ENCODE measurements at places on chromosomes 7 and 10.

DNA sequence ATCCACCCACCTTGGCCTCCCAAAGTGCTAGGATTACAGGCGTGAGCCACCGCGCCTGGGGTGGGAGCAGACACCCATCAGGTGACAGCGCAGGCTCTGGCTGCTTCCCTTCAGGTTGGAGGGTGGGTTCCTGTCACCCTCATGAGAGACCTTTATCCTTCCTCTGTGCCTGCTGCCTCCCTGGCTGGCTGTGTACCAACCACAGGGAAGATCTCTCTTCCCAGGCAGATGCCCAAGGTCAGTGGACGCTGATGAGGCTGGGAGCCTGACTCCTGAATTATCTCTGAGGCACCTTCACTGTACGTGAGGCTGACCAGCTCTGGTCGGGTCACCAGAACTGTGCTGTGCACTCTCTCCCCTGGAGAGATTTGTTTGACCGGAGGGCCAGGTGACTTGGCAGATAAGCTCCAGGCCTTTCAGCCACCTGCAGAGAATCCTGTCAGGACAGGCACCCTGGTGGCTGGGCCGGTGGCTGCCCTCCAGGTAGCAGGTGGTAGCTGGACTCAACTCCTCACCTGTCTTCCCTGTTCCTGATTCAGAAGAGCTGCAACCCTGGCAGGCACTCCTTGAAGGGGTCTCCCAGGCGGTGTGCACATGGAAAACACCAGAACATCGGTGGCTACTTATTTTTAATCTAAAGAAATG, 251.9 kb downstream of the GLRX3 start:
- no peak for DNase-seq

GRCh38 chr10:78806681-78807221, 262.0 kb upstream of the ZMIZ1 start:
- no peak for DNase-seq

DNA sequence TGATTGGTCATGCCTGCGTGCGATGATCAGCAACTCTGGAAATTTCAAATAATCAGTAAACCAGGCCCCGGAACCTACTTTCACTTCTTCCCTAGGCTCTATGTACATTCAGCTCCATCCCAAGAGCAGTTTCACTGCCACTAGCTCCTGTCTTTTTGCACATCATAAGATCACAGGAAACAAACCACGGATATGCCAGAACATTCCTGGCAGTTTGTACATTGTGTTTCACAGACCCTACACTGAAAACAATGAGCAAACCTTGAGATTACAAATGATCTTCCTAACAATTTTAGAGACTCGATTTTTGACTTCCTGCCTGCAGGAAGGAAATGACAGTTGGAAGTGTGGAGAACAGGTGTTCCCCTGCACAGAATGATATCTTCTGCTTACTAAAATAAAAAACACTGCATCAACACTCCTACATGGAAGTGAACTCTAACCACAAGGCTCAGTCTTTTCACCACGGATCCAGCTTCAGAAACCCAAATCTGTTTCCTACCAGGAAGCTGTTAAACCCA, 7.6 kb upstream of the TMEM236 start:
- DNase-seq: no peak

GRCh38 chr10:132941640-132942051, 724 bp downstream of the CFAP46 start:
- no peak for DNase-seq

DNA sequence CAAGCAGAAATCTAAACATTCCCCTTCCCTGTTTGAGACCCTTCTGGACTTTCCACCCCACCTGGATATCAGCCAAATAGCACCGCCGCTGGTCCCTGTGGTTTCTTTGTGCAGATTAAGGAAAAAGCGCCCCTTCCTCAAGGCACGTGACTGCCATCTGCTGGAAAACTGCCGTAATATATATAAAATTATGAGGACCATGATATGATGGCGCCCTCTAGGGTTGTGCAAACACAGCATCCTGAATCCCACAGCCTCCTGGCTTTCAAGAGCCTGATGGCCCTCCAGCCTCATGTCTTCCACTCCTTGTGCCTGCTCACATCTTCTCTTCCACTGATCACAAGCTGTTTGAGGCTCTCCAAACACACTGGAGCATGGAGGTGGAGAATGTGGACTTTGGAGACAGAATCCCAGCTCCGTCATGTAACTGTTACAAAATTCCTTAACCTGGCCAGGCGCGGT, 121.3 kb downstream of the MYL10 start:
- no peak for DNase-seq

- DNase-seq: no peak
Measured at GRCh38 chr7:137975221-137975620, 26.7 kb downstream of the CREB3L2 start.

DNA sequence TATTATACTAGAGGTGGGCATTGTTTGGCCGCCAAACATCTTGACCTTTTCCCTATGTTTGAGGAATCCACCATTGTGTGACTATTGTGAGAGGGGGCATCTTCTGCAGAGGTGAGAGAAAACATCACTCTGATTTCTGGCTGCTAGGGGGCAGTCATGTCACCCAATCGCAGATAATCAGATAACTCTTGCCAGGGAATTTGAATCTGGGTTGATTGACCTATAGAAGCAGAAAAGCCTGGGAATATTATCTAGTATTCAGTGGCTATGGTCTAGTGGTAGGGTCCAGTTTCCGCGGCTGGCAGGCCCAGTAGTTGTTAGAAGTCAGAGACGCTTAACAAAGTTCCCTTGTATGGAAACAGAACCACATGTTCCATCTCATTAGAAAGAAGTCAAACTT, 808.5 kb downstream of the PHTF2 start:
- DNase-seq: no peak

- peak; percentile 1 for DNase-seq
Measured at GRCh38 chr10:114337510-114338462, 66.5 kb downstream of the AFAP1L2 start.

DNA sequence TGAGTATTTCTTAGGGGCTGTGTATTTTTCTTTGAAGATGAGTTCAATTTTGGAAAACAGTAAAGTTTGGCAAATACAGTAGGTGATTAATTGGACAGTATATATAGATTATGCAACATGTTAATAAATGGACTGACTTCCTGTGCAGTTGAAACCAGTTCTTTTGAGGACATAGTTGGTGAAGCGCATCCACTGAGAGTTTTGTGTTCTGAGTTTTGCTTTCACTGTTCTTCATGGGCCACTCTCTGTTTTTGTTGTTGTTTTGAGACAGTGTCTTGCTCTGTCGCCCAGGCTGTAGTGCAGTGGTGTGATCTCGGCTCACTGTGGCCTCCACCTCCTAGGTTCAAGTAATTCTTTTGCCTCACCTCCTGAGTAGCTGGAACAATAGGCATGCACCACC, 109.0 kb downstream of the SDHAF3 start:
- DNase-seq: no peak

DNA sequence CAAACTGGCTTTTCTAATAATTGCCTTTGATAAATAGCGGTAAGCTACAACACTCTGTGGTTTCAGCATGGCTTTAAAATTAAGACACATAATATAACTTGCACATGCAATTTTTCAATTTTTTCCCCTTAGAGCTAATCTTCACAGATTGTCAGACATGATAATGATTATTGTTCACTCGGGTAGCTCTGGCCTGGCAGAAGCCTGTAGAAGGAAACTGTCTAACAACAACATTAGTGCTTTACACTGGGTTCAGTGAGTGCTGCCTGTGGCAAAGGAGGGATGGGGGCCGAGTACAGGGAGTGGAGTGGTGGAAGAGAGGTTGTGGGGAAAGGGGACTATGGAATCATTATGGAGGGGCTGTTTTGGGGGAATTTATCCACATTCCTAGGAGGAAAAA, 67.2 kb upstream of the AUTS2 start:
- no peak for DNase-seq

GRCh38 chr7:43750016-43750887, 8.2 kb upstream of the BLVRA start:
- no peak for DNase-seq

DNA sequence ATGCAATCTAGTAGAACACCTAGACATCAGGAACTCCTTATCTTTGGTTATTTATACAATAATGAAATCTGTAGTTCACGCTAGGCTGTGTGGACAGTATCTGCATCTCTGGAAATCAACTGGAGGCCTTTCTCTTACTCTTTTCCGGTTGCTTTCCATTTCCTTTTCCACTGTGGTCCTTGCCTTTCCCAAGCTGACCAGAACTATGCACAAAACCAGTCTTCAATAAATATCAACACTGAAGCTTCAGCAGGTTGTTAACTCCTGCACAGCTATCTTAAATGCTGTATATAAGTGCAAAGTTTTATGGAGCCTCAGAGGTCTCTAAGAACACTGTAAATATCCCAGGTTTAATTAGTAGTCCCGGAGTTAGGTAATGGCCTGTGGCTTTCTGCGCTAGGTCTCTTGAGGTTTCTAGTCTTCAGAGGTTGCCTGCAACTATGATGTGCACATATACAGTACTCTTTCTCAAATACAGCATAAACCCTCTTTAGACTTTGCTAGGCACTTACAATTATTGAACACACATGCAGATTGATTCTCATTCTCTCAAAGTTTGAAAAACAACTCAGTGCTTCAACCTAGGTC, 2.4 kb downstream of the KLLN start:
- no peak for DNase-seq

DNA sequence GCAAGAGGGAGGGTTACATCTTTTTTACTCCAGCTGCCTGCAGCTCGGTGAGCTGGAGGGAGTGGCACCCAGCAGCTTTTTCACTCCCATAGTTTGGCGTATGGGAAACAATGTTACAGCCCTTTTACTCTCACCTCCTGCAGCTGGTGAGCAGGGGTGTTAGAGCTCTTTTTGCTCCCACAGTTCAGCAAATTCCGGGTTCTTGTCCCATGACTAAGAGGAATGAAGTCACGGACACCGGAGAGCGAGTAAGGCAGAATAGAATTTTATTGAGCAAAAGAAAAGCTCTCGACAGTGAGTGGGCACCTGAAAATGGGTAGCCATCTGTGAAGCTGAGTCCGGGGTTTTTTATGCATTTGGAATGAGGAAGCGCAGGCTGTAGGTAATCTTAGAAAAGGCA, 446.6 kb downstream of the GFRA1 start:
- DNase-seq: no peak

DNA sequence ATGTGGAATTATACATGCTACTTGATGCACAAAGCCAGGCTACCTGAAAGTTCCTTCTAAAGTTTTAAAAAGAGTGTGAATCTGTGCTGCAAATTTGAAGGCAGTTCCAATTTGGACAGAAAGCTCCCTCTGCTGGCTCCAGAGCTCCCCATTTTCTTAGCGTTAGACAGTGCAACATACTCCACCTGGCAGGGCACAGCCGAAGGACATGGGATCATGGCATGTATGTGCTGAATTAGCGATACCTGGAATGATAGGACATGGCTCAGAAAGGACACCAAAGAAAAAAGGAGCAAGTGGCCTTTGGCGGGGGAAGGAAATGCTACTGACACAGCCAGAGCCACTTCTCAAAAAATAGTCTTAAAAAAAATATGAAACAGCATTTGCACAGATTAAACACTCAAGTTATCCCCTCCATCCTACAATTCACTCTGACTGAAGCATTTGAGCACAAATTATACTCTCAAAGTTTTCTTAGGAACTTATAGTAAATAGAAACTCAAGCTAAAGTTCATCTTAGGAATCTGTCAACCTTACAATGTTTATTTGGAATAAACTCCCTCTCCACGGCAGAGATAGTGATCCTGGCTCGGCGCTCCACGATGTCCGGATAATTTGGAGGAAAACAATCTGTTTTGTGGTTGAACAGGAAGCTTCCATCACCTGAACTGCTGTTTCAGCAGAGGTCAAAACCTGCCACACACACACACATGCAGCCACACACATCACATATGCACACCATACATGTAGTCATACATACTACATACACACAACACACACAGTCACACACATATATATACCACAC, 80.0 kb downstream of the C7orf25 start:
- no peak for DNase-seq

- DNase-seq: no peak
Measured at GRCh38 chr7:99190359-99191009, 17.4 kb downstream of the KPNA7 start.

DNA sequence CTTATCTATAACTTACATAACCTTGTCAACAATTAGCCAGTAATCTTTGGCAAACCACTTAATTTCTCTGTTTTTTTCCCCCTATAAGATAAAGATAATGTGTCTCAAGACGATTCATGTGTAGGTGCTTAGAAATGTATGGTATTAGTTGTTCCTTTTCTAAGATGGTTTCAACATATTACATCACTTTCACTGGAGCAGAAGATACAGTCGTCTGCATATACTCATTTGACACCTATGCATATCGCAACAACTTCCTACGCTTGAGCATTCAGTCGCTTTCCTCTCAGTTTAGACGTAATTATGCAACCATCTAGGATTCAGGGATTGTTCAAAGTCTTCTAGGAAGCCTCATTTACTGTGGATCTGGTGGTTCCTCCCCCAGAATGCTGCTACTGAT, 396.7 kb downstream of the PHTF2 start:
- no peak for DNase-seq

- DNase-seq: no peak
Measured at GRCh38 chr7:142798451-142799436, 28.0 kb downstream of the PRSS2 start.

DNA sequence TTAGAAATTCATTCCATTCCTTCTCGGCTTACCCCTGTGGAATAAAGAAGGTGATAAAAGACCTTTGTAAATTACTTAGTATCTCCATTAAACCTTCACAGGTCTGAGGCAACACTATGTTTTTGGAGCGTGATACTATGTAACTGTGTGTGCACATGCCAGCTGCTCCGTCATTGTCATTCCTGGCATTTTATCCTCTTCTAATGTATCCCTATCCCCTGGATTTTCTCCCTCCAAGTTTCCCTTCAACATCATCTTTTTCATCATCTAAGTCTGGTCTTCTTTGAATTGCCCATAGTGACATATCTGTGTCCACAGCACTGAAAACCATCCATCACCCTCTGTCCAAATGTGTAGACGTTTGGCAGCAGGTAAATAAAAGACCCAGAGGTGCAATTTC, 125.7 kb downstream of the TEX36 start:
- no peak for DNase-seq

DNA sequence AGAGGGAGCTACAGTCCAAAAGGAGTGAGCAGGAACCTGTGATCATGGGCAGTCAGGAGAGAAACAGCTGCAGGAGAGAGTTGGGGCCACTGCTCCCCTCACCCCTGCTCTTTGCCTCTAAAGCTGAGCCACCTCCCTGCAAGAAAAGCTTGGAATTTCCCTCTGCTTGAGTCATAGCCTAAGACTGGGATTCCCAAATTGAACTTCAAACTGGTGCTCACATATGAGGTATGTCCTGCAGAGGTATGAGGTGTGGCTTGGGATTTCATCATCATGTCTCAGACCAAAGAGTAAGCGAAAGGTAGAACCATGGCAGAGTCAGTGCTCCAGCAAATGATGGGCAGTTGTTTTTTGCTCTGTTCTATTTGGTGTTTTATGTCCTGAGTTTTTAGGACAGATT, 237.1 kb upstream of the NRP1 start:
- DNase-seq: no peak

GRCh38 chr7:8433477-8434289, at the start of gene NXPH1:
NXPH1 (plus strand) TSS chr7:8433609.
- no peak for DNase-seq

DNA sequence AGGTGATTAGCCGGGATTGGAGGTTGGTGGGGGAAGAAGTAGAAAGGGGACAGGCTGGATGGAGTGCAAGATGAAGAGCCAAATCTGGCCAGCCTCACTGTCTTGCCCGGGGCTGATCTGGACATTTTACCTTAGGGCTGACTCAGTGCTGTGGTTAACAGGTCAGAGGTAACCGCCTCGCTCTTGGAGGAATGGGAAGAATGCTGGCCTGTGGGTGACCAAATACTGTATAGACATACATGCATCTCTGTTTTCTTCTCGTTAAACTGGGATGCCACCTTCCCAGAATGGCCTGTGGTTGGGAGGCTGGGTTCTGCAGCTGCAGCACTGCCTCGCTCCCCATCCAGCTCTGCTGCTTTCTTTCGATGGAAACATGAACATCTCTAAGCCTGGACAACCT, 120.0 kb downstream of the SEC23IP start:
- DNase-seq: no peak

Measured in stimulated activated CD8-positive, alpha-beta memory T cell treated with anti-CD3 and anti-CD28 coated beads, Interleukin-2, amount 100 ng/mL, for 48 hours (primary cell).